Placental epithelial cell (primary cell): ENCODE measurements at places on chromosomes 2 and 18. TPM values are rescaled to one million over a fixed set of nuclear protein-coding genes. Genes with fewer than 3 reads are reported as not detected.

Gene GKN1
- not detected in 2 replicates for total RNA-seq

Gene PCARE
- under 0.01 TPM in 1 of 2 replicates, not detected in the other for total RNA-seq

Gene FSIP2
- 2.4 and 2.6 TPM in 2 replicates for total RNA-seq

Gene CXCR2
- not detected in 2 replicates for total RNA-seq

Gene LRP2
- total RNA-seq: not detected in 2 replicates

Gene HOXD9
- total RNA-seq: not detected in 2 replicates

Gene WDR75
- total RNA-seq: 24.7 and 34.9 TPM in 2 replicates

Gene INHA
- 2.5 and 4.7 TPM in 2 replicates for total RNA-seq

Gene KYNU
- 0.98 and 3.1 TPM in 2 replicates for total RNA-seq

Gene FHL2
- total RNA-seq: 63.6 and 209 TPM in 2 replicates

Gene SERPINB5
- total RNA-seq: 7.9 and 24.2 TPM in 2 replicates

Gene SERPINB2
- 0.98 and 4.7 TPM in 2 replicates for total RNA-seq

Gene ZSWIM2
- not detected in 2 replicates for total RNA-seq

Gene SAG
- total RNA-seq: under 0.01 TPM in 1 of 2 replicates, not detected in the other

Gene IHH
- total RNA-seq: under 0.01 TPM in 1 of 2 replicates, not detected in the other

Gene CYP26B1
- total RNA-seq: 85.6 and 169 TPM in 2 replicates

Gene KIF5C
- total RNA-seq: under 0.01 TPM in 1 of 2 replicates, not detected in the other

Gene PSTPIP2
- 8.6 and 9.2 TPM in 2 replicates for total RNA-seq

Gene PUM2
- total RNA-seq: 40.0 and 47.9 TPM in 2 replicates
